ENCODE measurements at places on chromosomes 3 and 15.

GRCh38 chr15:31082771-31083369, 18.7 kb downstream of the TRPM1 start:
- DNase-seq: no peak

- DNase-seq: no peak
Measured at GRCh38 chr3:46129588-46130272, 78.4 kb downstream of the CCR1 start.

- DNase-seq: no peak
Measured at GRCh38 chr3:53845881-53846133, 412 bp downstream of the CHDH start.

DNA sequence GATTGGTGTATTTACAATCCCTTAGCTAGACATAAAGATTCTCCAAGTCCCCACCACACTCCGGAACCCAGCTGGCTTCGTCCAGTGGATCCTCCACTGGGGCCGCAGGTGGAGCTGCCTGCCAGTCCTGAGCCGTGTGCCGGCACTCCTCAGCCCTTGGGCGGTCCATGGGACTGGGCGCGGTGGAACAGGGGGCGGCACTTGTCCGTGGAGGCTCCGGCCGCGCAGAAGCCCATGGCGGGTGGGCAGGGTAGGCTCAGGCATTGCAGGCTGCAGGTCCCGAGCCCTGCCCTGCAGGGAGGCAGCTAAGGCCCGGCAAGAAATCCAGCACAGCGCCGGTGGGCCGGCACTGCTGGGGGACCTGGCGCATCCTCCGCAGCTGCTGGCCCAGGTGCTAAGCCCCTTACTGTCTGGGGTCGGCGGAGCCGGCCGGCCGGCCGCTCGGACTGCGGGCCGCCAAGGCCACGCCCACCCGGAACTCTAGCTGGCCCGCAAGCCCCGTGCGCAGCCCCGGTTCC, 3.5 kb upstream of the RNU5B-1 start:
- DNase-seq: no peak

GRCh38 chr15:58731756-58732535, 17.6 kb downstream of the ADAM10 start:
- DNase-seq: no peak

DNA sequence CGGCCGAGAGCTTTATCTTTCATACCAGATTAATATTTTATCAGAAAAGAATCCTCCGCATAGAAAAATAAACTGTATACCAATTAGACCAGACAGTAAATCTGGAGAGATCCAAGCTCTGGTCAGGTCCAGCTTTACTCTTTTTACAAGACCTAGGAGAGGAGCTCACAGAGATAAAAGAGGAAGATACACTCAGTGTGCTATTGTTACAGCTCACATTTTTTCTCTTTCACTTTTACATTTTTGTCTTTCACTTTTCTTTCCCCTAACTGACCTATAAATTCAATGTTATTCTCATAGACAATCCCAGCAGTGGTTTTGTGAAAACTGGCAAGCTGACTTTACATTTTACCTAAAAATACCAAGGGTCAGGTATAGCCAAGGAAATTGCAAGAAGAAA, 55.8 kb downstream of the GUCA1C start:
- DNase-seq: no peak

DNA sequence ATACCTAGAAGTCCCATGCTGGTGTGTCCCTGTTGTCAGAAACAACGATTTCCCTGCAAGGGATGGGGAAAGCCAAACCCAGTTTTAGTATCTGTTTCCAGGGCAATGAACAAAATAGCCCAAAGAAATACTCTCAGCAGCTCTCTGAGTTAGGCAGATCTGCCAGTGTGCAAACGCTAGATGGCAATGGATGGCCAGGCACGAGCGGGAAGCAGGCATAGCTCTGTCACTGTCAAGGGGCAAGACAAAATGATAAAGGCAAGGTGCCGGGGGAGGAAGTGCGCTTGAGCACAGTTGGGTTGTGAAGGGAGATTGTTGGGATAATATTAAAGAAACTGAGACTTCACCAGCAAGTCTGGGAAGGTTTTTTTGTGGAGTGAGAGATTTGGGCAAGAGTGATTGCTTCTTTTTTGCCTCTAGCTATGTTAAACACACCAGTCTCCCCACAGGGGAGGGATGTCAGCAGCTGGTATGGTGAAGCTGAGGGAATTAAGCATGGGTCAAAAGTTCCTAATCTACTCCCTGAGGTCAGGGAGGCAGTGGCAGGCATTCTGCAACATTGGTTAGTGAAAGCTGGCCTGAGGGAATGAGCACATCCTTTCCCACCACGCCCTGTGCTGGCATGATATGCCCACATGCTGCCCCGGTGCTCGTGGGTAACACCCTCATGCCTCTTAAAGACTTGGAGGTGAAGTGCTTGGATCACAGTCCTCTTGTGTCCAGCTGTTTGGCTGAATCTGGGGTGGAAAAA, 117.5 kb downstream of the PDCD6IP start:
- DNase-seq: peak; percentile 22

DNA sequence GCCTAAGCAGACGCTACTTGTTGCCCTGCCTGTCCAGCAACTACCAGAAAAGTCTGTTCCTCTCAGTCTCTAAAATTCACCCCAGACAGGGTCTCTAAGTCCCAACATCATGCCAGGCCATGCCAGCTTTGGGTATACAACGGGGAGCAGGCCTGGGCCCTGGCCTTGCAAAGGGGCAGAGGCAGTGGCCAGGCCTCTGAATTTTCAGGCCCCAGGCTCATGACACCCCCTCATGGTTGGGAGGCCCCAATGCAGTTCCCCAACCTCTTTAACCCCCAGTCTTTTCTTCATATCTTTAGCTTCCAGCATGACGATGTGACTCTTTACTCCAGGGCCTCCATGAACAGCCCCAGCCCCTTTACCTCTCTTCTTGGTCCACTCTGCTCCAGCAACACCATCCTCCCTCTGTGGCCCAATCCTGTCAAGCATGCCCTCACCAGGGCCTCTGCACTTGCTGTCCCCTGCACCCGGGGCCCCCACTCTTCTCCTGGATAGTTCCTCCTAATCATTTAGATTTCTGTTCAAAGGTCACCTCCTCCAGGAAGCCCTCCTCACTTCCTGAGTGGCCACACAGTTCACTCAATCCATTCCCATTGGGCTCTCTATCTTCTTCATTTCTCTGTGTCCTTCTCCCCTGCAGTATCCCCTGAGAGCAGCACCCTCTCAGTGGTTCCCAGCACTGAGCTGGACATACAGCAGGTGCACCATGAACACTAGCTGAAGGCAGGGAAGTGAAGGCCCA, 4.8 kb downstream of the IQSEC1 start:
- no peak for DNase-seq

- DNase-seq: no peak
Measured at GRCh38 chr15:46441294-46442062, 806.6 kb downstream of the SQOR start.

- no peak for DNase-seq
Measured at GRCh38 chr15:66402761-66403284, 16.1 kb downstream of the MAP2K1 start.

GRCh38 chr3:159074756-159075701, 273.2 kb downstream of the MFSD1 start:
- DNase-seq: no peak

Measured in hematopoietic multipotent progenitor cell (in vitro differentiated cells).